ENCODE measurements at places on chromosomes 5 and 9.

GRCh38 chr5:6066016-6066415 lies 312.3 kb downstream of the MED10 start:
- no peak for DNase-seq

DNA sequence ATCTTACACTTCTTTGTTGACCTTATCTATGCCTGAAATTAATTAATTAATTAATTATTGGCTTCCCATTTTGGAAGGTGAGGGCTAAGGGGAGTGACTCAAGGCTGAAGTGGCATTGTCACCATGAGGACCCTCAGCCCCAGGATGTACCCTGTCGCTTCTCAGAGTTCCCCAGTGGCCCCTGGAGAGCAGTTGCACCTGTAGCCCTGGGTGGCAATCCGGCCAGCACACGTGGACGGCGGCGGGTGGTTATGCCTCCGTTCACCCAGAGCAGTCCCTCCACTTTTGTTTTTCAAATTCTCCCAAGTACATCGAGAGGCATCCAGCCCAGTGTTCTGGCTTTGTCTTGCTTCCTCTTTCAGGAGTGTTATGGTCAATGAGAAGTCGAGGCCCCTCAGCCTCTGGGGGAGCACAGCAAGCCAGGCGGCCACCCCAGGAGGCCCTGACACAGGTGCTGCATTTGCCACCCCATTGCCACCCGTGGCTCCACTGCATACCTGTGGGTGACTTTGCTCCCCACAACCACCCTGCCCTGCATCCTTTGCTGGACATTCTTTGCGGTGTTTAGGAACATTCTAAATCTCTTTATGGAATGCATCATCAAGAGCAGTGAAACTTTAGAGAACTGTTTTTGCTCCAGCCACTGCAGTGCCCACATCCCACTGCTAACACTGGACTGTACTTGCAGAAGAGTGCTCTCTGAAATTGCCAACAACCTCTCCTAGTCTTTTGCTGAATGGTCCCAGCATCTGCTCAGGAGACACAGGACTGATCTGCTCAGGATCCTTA lies 11.5 kb upstream of the IRX2 start:
- DNase-seq: no peak

GRCh38 chr5:62737766-62738165 lies 159.1 kb downstream of the LRRC70 start:
- no peak for DNase-seq

DNA sequence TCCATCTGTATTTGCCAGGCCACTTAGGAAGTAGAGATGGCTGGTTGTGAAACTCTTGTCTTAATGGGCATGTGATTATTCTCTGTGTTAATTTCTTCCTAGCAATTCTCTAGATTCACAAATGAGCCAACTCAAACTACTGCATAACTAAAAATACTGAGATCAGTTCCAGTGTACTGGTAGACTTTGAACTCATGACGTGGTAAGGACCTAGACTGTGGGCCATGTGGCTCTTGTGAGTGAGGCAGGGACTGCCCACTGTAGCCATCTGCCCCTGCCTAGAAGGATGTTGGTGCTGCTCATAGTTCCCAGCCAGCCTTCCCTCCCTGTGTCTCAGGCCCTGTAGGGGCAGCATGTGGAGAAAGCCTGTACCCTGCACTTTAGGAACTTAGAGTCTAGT lies 47.4 kb downstream of the CYSTM1 start:
- DNase-seq: no peak

DNA sequence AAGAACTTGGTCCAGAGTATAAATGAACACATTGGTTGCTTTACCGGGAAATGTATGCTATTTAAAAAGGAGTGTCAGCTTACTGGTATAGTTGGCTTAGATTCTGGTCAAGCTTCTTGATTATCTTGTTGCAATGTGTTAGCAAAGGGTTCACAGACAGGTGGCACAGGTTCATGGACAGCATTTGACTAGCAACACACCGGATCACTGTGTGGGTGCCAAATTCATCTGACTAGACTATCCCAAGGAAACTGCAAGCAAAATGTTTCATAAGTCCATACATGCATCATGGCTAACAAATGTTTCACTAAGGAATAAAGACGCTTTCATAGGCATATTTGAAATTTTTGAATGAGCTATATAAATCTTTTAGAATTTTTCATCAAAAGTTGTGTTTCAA lies 274.1 kb downstream of the PLK2 start:
- no peak for DNase-seq

DNA sequence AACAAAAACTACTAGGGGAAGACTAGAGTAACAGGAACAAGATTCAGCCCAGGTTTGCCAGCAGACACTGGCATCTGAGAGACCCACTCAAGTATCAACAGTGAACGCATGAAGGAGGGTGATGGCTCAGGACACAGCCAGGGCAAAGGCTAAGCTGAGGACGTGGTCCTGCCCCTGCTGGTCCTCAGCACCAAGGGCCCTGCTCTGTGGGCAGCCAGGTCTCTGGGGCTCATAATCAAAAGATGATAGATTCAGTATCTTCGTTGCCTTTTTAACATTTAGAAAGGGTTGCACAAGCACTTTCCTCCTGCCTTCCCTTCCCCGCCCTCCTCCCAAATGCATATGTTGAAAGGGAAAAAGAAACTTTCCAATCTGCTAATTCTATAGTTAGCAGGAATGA lies 31.5 kb downstream of the MACROH2A1 start:
- DNase-seq: no peak

GRCh38 chr9:137707361-137707760 lies 88.6 kb downstream of the EHMT1 start:
- DNase-seq: no peak

- DNase-seq: no peak
Observed at GRCh38 chr9:93814077-93814956, 140.8 kb downstream of the BARX1 start.

- no peak for DNase-seq
Observed at GRCh38 chr9:32172256-32172655, 212.2 kb upstream of the ACO1 start.

DNA sequence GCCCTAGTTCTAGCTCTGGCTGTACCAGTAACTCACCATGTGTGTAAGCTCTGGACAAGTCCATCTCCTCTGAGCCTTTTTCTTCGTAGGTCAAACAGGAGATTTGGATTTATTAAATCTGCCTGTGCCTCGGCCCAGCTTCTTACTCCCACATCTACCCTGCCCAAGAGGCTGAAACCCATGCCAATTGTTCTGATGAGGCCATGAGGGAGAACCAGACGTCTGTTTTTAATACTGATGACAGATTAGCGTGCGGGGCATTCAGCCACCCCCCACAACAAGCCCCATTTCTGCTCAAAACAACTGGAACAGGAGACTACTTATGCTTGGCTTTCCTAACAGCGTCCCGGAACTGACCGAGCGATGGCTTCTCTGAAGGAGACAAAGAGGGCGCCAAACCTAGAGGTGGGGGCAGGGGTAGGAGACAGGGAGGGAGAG lies 81.2 kb upstream of the TRIM32 start:
- DNase-seq: no peak

- no peak for DNase-seq
Observed at GRCh38 chr5:63439537-63439936, 522.7 kb downstream of the HTR1A start.

DNA sequence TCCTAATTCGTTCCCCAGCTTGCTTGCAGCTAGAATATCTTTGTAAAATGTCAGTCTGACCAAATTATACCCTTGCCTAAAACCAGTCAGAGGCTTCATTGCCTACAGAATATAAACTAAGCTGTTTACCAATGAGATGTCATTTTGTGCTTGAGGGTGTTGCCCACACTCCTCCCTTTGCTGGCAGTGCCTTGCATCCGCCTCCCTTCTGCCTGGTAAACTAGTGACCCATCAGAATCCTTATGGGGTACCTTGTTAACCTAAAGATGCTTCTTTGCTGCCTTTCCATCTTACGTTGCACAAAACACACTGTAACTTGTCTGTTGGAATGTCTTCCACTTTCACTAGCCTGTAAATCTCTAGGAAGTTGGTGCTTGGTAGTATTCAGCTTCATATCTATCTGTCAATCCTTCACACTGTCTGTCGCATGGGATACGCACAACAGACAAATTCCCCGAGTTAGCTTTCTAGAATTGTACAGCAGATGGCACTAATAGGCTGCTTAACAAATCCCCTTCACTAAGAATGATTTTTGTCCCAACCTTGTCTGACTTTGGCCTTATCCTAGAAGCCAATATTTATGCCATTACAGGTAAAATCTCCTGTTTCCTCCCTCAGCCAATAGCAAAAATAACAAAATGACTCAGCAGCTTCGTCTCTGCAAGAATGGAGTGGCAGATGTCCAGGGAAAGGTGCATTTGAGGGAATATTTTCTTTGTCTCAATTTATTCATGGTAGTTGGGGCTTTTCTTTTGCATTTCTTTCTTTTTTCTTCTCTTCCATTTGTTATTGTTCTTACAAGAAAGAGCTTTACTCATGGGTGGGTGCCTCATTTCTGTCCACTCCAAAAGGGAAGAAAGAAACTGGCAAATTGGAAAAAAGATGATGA lies 3.0 kb downstream of the NUDT2 start:
- DNase-seq: no peak

GRCh38 chr5:68534131-68534940 lies 318.8 kb downstream of the PIK3R1 start:
- DNase-seq: no peak

DNA sequence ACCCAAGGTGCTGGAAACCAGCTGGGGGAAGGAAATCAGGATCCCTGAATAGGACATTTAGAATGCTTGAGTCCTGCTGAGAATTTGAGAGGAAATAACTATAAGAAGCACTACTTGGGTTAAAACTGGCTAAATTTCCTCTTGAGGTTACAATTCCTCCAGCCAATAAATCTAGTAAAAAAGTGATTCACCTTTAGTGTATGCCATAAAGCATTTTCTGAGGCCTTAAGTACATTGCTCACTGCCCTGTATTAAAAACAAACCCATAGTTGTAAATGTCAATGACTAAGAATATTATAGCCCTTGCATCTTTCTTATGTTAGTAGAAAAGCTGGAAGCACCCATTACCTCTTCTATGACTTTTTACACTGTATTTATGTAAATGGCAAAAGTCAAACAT lies 634.7 kb upstream of the ARRDC3 start:
- DNase-seq: no peak

- DNase-seq: no peak
Observed at GRCh38 chr5:54703133-54703532, 185.6 kb downstream of the SNX18 start.

- no peak for DNase-seq
Observed at GRCh38 chr9:116274293-116274692, 120.7 kb downstream of the PAPPA start.

- DNase-seq: no peak
Observed at GRCh38 chr9:113131689-113132151, 19.1 kb upstream of the SLC31A2 start.

GRCh38 chr9:13904746-13905145 lies 409.2 kb downstream of the NFIB start:
- DNase-seq: no peak

- DNase-seq: no peak
Observed at GRCh38 chr9:126695186-126695585, 81.5 kb downstream of the LMX1B start.

- DNase-seq: no peak
Observed at GRCh38 chr9:125897481-125897880, 150.3 kb downstream of the PBX3 start.

- DNase-seq: no peak
Observed at GRCh38 chr5:2751592-2752021, at the start of gene IRX2. IRX2 (minus strand) TSS chr5:2751677; CDS start chr5:2751413, 264 bp downstream.

GRCh38 chr5:76804266-76804665 lies 14.6 kb upstream of the F2RL1 start:
- DNase-seq: no peak

DNA sequence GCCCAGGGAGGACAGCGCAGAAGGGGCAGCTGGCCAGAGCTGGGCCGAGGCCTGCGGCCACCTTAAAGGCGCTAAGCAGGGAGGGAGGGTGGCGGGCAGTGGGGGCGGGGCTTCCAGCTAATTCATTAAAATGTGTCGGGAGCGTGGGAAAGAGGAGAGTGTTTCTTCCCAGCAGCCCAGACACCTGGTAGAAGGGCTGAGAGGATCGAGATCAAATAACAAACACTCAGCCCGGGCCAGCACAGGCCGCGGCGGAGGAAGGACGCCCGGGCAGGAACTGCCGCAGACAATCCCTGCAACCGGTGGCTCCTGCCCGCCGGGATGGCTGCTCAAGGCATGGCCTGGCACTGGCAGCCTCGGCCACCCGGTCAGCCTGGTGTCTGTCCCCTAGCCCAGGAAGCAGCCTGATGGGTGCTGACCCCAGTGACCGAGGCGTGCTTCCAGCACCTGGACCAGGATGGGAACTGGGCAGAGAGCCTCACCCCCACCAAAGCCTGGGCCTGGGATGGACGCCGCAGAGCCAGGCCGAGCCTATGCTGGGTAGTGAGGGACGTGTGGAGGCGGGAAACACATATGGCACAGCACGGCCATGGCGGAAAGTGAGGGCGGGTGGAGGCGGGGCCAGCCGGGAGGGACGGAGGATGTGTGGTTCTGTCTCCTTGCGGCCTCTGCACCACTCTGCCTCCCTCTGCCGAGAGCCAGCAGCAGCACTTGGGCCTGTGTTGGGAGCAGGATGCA lies 3.2 kb upstream of the NRARP start:
- peak; percentile 41 for DNase-seq

DNA sequence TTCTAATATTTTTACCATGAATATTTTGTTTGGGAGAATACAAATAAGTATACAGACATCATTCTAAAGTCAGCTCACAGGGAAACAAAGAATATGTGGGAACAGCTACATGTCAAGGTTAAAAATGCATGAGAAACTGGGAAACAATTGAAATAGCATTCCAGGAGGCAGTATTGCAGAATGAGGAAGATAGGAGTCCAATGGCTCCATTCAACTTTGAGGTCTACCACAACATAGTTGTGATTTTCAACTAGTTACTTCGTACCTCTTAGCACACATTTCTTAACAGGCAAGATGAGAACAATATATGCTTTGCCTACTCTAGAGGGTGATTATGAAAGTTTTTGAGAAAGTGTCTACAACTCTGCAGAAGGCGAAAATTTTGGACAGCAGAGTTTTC lies 35.2 kb upstream of the CAST start:
- DNase-seq: no peak

DNA sequence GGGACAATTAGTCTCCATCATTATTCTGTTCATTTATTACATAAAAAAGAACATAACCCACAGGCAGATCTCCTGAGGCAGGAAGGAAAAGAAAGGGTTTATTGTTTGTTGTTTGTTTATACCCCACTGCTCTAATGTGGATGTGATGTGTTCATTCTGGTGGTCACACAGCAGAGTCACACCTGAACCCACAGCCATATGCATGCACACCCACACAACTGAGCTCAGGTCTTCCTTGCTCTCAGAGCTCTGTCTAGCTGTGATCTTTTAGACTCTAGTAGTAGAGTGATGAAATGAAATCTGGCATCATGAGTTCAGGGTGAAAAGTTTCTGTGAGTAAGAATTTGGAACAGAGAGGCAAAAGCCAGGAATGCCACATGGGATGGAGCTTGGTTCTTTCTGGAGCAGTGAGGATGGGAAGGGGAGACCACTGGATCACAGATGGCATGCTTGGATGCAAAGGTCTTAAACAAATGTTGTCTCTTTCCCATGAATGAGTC lies 227.0 kb downstream of the PAPPA start:
- DNase-seq: no peak

DNA sequence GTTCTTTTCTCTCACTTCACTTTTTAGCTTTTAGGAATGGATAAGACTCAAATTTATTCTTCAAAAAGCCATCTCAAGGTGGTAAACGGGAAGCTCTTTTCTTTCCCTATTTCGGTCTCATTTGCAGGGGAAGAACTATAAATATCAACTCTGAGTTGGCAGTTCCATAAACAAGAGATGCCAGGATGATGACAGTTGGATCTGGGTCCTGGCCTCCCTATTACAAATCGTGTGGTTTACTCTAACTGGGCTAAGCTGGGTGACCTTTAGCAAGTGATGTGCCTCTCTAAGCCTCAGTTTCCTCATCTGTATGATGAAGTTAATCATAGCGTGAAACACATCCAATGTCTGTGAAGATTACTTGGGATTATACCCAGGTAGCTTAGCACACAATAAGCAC lies 44.2 kb downstream of the TLE4 start:
- no peak for DNase-seq

Measured in activated CD4-positive, alpha-beta T cell treated with anti-CD3 and anti-CD28 coated beads for 1 hour (primary cell).